ENCODE measurements at places on chromosomes 11 and 22.

DNA sequence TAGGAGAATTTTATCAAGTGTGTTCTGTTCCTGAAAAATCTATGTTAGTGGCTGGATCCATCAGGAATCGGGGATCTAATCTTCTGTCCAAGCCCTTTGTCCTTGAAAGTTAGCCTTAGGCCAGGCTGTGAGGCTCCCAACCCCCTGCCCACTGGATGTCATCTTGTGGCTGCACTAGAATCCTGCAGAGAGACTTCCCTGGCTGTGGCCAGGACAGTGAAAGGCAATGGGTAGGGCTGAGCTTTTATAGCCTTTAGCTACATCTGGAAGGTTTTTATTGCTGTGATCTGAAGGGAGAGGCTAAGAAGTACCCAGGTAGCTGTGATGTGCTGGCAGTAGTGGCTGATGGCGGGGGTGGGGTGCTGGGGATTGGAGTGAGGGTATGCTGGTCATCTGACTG is 2.1 kb downstream of the OAF start:
- no peak for DNase-seq

- DNase-seq: no peak
These were observed 466.3 kb upstream of the ARHGAP42 start for GRCh38 chr11:100220801-100221200.

DNA sequence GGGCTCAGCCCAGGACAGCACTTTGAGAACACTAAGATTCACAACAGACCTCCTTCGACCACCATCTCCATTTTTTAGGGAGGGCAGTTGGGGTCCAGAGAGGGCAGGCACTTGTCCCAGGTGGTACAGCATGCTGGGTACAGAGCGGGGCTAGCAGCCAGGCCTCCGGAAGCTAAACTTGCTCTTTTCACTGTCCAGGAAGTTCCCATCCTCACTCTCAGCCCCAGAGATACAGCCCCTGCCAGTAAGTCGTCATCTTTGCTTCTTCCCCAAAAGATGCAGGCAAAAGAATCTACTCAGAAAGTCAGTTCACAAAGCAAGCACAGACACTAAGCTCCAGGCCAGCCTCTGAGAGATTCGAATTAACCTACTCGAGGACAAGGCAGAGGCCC is 6.7 kb upstream of the RAB3IL1 start:
- DNase-seq: no peak

DNA sequence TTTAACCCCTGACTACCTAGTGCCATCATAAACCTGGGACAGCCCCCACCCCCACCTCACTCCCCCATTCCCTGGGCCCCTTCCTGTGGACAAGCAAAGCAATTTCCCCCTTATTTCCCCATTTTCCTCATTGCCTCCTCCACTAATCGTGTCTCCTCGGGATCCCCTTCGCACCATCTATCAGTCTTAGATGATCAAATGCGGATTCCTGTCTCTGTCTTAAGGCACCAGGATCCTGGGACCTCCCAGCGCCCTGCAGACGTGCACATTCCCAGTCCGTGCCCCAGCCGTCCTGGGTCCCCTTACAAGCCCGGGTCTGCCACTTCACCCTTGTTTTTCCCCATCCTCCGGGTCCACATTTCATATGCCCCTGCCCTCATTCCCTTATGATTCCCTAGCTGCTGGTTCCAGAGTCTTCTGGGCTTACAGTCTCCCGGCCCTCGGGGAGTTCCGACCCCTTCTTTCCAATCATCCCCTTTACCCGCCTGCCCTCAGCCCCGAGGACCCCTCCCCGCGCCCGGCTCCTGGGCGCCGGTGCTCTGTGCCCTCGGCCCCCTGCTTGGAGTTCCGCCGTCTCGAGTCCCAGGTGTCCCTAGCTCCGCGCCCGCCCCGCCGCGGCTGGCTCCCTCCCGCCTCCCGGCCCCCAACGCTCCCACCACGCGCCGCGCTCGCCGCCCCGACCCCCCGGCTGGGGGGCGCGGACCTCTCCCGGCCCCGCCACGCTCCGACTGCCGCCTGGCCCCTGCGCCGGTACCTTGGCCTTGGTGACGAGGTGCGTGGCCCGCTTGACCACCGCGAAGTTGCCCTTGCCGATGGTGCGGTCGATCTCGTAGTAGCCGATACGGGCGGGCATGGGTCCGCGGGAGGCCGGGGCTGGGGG is 599 bp downstream of the SIK3 start:
- no peak for DNase-seq

DNA sequence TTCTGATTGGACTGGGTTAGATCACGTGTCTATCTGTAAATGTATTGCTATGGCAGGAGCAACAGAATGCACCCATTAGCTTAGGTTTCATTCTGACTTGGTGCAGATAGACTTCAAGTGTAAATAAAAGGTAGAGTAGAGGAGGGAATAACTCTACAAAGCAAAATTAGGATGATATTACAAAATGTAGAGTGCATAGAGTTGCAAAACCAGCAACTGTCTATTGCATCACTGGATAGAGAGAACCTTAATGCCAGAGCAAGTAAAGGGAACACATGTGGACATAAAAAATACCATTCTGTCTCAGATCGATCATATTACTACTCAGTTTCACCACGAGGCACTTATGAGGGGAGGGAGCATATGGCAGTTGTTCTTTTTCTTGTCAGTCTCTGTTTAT is 22.0 kb upstream of the CAT start:
- DNase-seq: no peak

DNA sequence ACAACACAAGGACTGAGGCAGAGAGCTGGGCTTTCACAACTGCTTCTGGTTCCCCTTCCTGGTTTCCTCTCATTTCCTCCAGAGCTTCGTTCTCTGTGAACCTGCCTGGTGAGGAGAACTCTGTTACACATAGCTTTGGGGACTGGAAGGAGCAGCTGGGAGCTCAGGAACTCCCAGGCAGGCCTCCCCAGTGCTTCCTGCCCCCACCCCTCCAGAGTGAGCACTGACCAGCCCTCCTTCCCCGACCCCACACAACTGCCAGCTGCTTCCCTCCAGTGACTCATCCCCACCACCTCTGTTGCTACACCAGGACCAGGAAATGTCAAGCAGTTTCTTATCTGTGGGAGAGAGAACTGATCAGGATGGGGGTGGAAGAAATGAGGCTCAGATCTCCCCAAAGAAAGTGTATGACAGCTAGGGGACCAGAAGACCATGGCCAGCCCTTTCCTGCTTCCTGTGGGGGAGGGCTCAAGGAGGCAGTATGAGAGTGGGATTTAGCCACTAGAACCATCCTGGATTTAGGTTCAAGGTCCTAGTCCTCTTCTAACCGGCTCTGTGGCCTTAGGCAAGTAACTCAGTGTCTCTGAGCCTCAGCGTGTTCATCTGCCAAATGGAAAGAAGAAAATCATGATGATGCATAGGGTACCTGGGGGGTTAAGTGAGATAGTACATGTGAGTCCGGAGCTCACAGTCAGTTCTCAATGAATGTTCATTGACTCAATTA is 4.5 kb upstream of the TP53I11 start:
- DNase-seq: peak; percentile 53

GRCh38 chr11:62104816-62105653 is 18.8 kb upstream of the INCENP start:
- DNase-seq: peak; percentile 54

DNA sequence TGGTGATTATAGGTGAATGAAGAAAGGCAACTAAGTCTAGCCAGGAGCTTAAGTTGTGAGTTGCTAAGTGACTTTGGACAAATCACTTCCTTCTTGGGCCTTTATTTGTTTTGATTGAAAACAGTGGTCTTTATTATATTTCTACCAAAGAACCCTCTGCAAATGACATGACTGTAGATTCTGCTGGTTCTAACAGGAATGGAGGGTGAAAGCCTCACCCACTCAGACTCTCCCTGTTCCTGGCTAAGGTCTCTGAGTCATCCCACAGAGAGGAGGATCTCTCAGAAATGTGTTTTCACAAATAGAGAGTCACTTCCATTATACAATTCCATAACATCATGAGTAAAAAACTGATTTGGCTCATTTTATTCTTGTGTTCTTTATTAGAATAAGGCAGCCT is 583.9 kb upstream of the LRRC4C start:
- no peak for DNase-seq

DNA sequence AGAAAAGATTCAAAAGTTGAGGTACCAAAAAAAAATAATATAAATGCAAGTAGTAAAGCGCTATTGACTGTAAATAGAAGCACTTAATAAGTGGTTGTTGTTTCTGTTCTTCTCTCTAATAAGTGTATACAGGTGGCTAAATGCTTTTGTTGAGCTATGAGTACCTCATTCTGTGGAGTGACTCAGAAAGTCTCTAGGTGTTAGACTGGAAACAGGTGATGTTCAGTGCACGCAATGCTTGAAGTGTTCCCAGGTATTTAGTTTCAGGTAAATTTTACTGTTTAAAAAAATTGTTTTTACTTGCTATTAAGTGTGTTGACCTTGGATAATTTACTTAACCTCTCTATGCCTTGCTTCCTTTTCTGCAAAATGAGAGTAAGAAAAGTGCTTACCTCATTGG is 24.2 kb downstream of the POU2AF3 start:
- no peak for DNase-seq

GRCh38 chr22:31681349-31682345 is 19.6 kb upstream of the PISD start:
- DNase-seq: no peak

GRCh38 chr11:2378527-2379210 is 1.6 kb downstream of the CD81 start:
- DNase-seq: no peak

- DNase-seq: no peak
These were observed 9.1 kb downstream of the CDC42EP2 start for GRCh38 chr11:65323813-65324212.

- DNase-seq: no peak
These were observed 11.4 kb downstream of the MPEG1 start for GRCh38 chr11:59201353-59201752.

- DNase-seq: no peak
These were observed 16.0 kb downstream of the CACNG2 start for GRCh38 chr22:36687516-36687915.

DNA sequence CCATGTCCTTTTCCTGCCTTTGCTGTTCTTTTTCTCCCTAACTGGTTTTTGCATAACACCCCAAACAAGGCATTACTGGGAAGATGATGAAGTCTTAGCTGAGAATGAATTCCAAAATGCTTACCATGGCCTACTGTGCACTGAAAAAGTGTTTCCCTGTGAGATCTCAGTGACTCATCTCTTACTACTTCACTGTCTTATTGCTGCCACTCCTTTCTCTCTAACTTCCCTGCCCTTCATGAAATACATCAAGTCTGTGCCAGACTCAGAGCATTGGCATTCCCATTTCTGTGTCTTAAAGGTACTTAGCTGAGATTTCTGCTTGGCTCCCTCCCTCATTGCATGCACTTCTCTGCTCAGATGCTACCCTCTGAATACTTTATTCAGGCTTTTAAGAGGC is 49.1 kb upstream of the MUC15 start:
- no peak for DNase-seq

GRCh38 chr11:75820645-75821044 is 5.6 kb downstream of the UVRAG start:
- no peak for DNase-seq

DNA sequence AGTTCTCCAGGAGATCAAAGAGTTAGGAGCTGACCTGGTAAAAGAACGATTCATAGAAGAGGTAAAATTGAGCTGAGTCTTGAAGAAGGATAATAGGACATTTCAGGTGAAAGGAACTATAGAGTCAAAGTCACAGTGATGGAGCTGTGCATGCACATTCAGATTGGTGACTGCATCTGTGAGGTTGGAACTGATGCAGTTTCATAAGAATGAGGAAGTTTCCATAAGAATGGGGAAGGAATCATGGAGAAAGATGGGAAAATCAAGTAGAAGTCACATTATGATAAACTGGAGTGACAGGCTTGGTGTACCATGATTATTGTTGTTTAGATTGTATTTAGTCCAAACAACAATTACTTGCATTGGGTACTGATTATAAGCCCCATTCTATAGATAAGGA is 232.2 kb downstream of the FAM76B start:
- no peak for DNase-seq

- no peak for DNase-seq
These were observed 14.8 kb upstream of the FAM168A start for GRCh38 chr11:73612601-73613140.

DNA sequence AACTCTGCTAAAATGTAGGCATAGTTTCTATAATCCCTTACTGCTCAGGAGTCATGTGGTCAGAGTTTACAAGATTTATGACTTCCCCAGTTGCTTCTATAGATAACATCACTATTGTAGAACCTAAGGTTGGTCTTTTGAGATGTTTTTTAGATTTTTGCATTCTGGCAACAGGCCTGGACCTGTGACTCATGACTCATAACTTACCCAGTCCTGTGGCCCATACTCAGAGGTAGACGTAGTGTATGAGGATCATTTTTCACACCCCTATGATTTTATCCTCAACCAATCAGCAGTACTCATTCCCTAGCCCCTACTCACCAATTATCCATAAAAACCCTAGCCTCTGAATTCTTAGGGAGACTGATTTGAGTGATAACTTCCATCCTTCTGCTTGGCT is 384.4 kb upstream of the DDI1 start:
- no peak for DNase-seq

- no peak for DNase-seq
These were observed 20.2 kb downstream of the GAB4 start for GRCh38 chr22:16987822-16988221.

- no peak for DNase-seq
These were observed 38.3 kb downstream of the PDGFB start for GRCh38 chr22:39206491-39206890.

GRCh38 chr22:21829523-21829922 is 37.9 kb downstream of the MAPK1 start:
- DNase-seq: no peak

GRCh38 chr11:34333787-34334186 is 24.0 kb downstream of the ABTB2 start:
- no peak for DNase-seq

DNA sequence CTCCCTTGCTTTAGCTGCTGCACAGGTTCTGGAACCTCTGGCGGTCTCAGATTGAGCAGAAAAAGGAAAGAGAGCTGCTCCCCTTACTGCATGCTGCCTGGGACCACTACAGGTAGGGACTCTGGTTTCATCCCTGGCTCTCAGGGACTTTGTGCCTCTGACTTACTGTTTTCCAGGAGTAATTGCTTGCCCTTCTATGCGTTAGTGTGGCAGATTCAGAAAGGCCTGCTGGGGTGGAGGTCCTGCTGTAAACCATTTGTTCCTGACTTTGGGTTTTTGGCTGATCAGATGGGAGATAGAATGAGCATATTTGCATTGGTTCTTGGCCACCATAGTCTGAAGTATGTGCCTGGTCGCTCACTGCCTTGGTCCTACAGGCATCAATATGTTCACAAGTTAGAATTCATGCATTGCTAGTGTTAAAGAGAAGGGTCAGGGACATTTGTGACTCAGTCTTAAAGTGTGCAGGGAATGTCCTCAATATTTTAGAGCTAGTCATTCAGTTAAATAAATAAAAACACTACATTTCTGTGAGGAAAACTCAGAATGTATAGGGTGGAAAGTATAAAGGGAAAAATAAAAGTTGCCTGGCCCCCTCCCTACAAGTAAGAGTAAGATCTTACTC is 78.0 kb downstream of the PISD start:
- no peak for DNase-seq

All from CD4-positive, alpha-beta T cell treated with Interferon gamma for 1 hour (primary cell).